Left renal cortex interstitium (tissue), 4 donors: ENCODE measurements at places on chromosomes 2 and 18.

DNA sequence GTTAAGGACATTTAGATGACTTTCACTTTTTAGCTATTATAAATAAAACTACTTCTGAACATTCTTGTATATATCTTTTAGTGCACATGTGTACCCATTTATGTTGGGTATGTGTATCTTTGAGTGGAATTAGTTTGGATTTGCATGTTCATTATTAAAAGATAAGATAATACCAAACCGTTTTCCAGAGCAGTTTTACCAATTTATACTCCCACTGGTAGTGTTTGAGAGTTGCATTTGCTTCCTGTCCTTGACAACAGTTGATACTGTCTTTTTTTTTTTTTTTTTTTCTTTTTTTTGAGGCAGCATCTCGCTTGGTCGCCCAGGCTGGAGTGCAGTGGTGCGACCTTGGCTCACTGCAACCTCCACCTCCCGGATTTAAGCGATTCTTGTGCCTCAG, 23.3 kb downstream of the SLC30A6 start:
- no peak for DNase-seq

- no peak for DNase-seq
Measured at GRCh38 chr2:144140891-144141290, 379.0 kb downstream of the ZEB2 start.

DNA sequence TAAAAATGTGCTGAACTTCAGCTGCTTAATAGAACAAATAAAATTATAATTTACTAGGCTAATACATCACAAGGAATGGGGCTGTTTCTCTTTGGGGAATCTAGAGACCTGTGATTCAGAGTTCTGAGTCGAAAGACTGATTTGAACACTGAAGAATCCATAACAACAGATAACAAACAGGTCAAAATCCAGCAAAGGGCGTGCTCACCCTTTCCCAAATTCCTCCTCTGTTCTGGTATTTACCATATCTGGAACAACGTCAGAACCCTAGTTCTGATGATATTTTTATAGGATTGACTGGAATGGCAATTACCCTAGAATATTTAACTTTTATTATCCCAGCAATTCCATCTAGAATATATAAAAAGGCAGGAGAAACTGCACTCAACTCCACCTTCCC, 66.0 kb upstream of the ITGA6 start:
- DNase-seq = no peak

DNA sequence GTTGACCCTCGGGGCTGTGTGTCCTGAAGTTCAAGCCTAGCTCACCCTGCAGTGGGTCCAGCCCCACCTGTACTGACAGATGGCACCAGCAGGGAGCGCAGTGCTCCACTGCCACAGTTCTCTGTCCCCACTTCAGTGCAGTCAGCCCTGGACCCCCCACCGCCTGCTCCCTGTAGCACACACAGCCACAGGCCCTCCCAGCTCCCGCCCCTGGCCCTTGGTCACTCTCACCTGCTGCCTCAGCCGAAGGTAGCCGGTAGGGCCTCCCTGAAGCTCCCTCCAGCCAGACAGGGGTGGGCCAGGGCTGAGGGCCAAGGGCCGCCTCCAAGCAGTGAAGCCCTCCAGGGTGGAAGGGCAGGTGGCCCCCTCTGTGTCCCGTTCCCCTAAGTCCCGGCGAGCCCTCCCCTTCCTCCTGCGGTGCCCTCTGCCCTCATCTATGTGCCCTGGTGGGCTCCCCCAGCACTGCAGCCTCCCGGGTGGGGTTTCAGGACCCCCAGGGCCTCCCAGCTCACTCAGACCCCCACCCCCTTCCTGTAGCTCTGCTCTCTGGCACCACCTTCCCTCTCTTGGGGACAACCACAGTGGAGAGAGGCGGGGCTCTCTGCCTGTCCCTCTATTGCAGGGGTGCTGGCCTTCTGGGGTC, 10.8 kb upstream of the ALPP start:
- DNase-seq = no peak

DNA sequence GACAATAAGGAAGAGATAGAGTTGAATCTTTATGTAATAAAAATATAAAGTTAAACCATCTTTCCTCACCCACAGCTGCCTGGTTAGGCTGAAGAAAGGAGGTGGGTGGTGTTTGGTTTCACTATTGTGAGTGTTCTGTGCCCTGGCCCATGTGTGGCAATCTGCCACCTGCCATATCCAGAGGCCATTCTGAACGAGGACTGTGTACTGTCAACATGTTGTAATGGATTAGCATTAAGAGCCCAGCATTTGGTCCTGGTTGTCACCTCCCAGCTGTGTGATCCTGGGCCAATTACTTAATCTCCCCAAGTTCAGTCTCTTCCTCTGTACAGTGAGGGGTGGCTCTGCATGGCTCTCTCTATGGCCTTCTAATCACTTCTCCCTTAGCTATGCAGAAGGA, 118.2 kb upstream of the SEC11C start:
- no peak for DNase-seq

GRCh38 chr2:20184067-20184938, 40.6 kb downstream of the SDC1 start:
- no peak for DNase-seq

DNA sequence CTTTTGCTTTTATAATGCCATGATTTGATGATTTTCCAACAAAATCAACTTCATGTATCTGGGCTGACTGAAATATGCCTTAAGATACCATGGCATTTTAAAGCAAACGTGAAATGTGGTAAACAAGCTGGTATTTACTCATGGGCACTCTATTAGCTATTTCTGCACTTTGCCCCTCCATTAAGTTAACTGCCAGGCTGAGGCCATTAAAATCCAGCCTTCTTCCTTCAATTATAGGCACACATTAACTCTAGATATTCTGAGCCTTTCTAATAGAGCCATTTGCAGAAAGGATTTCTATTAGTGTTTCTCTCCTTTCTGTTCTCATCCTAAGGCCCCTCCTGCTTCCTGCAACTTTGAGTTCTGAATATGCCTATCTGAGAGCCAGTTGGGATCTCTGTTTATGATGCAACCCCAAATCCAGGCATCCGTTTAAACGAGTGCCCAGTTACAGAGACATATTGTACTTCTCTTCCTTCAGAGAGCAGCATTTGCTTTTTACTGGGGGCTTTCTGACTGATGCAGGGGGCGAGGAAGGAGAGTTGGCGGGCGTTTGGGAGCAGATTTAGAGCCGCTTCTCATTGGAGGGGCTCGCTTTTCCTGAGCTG, 1.6 kb upstream of the KCNJ3 start:
- no peak for DNase-seq

- no peak for DNase-seq
Measured at GRCh38 chr2:187962538-187962937, 329.1 kb upstream of the GULP1 start.

- DNase-seq = no peak
Measured at GRCh38 chr2:218021536-218022071, 18.8 kb upstream of the TNS1 start.

DNA sequence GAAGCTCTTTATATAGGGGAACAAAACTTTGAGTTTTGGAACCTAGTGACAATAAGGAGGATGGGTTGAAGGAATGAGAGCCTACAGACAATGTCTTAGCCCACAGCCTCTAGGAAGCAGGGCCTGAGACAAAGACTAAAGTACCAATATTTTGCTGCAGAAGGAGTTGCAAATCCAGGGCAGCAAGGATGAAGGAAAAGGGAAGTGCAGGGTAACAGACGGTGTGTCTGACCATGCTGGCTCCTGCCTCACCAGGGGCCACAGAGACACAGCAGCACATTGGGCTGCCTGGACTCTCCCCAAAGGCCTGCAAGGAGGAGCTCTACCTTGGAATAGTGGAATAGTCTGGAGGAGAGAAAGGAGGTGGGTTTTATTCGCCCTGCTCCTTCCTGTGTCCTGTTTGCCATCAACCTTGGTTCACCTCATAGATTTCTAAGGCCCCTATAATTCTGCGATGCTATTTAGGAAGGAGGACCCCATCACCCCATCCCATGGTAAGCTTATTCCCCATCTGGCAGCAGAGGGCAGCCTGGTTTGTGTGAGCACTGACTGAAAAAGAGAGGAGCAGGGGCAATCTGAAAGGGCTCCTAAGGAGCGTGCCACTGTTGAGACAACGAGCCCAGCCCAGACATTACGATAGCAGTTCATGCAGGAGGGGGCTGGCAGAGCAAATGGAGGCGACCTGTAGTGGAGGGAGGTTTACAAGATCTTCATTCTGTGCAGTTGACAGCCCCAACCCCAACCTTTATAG, 143.4 kb downstream of the MGAT5 start:
- DNase-seq = no peak
